Esophagus muscularis mucosa (tissue), 4 donors: ENCODE measurements at places on chromosomes 13 and 19. TPM values are rescaled to one million over a fixed set of nuclear protein-coding genes. Genes with fewer than 3 reads are reported as not detected.
A peak's percentile ranks its signal among the peaks of the same experiment; 100 is the strongest.

DNA sequence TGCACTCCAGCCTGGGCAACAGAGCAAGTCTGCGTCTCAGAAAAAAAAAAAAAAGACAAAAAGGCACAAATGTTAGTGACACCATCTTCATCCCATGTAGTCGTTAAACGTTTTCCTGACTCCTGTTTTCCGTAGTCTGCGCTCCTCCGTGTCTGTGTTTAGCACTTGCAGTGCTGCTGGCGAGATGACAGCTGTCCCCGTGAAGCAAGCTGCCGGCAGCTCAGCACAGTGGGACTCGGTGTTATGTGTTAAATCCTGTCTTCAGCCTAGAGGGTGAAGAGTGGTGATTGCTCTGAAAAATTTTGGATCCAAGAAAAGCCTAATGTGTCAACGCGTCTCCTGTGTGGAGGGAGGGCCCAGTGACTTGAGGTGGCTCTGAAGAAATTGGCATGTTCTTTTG lies 18.4 kb downstream of the UBXN6 start:
- DNase-seq, result no peak
- peaks cover 23% of the 10 kb centered on the region for H3K36me3 ChIP-seq
- H3K27ac ChIP-seq, result no peak overlapping the region
- H3K4me3 ChIP-seq, result no peak overlapping the region

ZNF616 gene
- total RNA-seq, result 4.0 TPM

MYPOP gene
- total RNA-seq, result 3.8 TPM

ZNF66 gene
- total RNA-seq, result 2.6 TPM

DNA sequence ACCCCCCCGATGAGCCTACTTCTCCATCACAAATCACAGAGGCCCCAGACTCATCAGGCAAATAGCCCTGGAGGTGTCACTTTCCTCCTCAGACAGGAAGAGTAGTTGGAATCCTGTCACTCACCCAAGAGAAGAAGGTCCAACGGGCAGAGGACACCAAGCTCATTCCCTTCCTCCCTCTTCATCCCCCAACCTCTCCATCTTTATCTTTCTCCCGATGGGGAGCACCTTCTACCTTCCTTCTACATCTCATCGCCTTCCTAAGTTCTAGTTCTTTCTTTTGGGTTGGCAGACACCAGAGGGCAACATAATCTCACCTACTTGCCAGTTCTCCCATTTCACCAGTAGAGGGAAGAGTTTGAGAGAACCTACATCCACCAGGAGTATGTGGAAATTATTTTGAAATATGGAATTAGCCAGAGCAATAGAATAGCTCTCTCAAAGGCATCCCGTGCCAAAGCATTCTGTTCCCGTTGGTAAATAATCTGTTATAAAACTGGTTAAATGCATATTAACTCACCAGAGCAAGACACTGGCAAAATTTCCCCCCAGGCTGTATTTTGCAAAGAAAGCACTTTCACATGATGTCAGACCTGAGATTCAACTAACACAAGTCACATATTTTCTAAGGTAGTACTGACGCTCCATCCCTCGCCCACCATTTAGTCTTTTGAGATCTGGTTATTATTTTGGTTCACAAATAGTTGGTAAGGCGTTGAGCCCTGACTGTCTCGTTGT lies 55.0 kb downstream of the ZIC5 start:
- H3K27me3 ChIP-seq, result peaks cover 47% of the 10 kb centered on the region
- H3K4me1 ChIP-seq, result no peaks in the 10 kb centered on the region
- DNase-seq, result no peak

DNA sequence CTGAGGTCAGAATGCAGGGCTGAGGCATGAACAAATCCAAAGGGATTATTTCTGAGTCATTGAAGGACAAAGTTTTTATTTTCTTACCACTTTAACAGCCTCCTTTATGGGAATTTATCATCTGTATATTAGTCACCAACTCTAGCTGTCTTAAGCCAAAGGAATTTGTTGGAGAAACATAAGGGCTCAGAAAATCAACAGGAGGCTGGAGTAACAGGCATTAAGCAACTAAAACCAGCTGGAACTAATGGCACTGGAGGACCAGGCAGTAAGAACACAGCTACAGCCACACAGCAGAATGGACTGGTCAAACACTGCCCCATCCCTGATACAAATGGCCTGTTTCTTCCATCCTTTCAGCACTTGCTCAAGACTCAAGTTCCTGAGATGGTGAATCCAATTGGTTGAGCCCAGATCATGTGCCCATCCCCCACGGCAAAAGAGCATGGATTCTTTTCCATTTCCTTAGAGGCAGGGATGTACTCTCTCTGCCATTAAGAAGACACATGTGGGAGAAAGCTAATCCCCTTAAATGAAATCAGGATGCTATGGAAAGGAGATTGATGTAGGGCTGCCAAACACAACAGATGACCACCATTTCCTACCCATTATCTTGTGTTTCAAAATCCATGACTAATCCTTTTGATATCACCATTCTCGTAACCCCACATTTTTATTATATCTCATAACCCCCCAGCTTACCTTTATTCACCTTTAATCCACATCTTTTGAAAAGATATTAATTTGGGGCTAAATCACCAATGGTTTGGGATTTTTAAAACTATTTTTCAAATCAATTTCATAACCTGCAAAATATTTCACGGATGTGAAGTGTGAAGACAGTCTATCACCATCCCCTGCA lies 157.0 kb upstream of the FNDC3A start:
- no peaks in the 10 kb centered on the region for H3K4me1 ChIP-seq
- no peak overlapping the region for H3K4me3 ChIP-seq
- no peaks in the 10 kb centered on the region for H3K27me3 ChIP-seq
- no peak overlapping the region for H3K27ac ChIP-seq
- DNase-seq, result no peak

IGSF23 gene
- total RNA-seq, result not detected

DNA sequence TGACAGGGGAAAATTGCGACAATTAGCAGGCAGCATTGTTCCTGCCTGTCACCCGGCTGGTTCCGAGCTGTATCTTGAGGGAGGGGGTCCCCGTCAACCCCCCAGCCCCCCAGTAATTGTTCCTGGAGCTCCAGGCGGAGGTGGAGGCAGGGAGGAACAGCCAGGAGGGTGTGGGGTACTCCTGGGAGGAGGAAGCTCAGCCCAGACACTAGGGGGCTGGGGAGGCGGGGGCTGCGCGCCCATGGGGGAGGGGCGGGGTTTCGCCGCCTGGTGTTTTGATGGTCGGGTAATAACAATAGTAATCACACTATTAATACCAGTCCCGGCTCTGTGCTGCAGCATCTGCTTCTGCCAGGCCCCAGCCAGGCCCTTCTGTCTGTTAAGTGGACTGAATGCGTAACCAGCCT lies 8.6 kb downstream of the NPAS1 start:
- H3K4me1 ChIP-seq, result peaks cover 4% of the 10 kb centered on the region
- no peaks in the 10 kb centered on the region for H3K36me3 ChIP-seq
- no peak overlapping the region for H3K27ac ChIP-seq
- H3K4me3 ChIP-seq, result no peak overlapping the region
- H3K27me3 ChIP-seq, result peaks cover 6% of the 10 kb centered on the region

DNA sequence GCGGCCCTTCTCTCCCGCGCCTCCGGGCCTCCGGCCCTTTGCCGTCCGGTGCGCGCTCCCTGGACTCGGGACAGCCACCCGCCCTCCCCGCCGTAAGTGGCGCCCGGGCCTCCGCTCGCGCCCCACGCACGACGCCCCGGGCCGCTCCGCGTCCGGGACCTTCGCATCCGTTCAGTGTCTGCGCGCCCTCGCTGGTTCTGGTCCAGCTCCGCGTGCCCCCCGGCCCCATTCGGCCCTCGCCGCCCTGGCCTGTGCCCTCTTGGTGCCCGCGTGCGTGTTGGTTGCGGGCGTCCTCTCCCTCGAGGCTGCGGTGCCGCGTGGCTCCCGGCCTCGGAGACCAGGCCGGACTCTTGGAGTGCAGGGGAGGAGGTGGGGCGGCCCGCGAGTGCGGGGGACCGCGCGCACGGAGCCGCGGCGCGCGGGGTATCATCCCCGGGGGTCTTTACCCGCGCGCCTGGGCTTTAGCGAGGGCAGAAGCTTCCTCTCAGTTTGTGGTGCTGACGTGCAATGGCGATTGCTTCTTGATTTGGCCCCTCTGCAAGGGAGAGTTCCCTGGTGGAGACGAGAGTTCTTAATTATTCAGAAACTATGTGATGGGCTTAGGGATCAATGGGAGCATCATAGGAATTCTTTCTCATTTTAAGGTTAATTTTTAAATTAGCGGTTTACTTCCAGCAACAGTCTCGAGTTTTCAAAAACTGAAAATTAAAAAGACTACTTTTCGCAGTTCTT lies 757 bp downstream of the WASF3 start:
- peak overlapping the region; percentile 78 for H3K4me3 ChIP-seq
- no peak for DNase-seq

CSNK1G2 gene
- total RNA-seq, result 34.1 TPM

GRCh38 chr13:95535243-95535642 lies 17.3 kb upstream of the CLDN10 start:
- no peak overlapping the region for H3K27ac ChIP-seq
- no peaks in the 10 kb centered on the region for H3K27me3 ChIP-seq
- H3K4me1 ChIP-seq, result no peaks in the 10 kb centered on the region
- no peak for DNase-seq
- H3K36me3 ChIP-seq, result no peaks in the 10 kb centered on the region

GRCh38 chr19:29620931-29621351 lies 14.9 kb downstream of the POP4 start:
- H3K4me3 ChIP-seq, result no peak overlapping the region
- no peak overlapping the region for H3K27ac ChIP-seq
- no peaks in the 10 kb centered on the region for H3K27me3 ChIP-seq
- peaks cover 12% of the 10 kb centered on the region for H3K36me3 ChIP-seq
- H3K4me1 ChIP-seq, result no peaks in the 10 kb centered on the region

- H3K27ac ChIP-seq, result peak overlapping the region; percentile 53
- H3K4me1 ChIP-seq, result peaks cover 8% of the 10 kb centered on the region
- no peaks in the 10 kb centered on the region for H3K36me3 ChIP-seq
- no peak for DNase-seq
- no peaks in the 10 kb centered on the region for H3K27me3 ChIP-seq
- H3K4me3 ChIP-seq, result no peak overlapping the region
These were observed 19.4 kb downstream of the TSHZ3 start for GRCh38 chr19:31329819-31330218.

CYP4F2 gene
- total RNA-seq, result not detected

GRCh38 chr13:111846391-111847159 lies 220.4 kb upstream of the SOX1 start:
- no peaks in the 10 kb centered on the region for H3K36me3 ChIP-seq
- H3K27me3 ChIP-seq, result no peaks in the 10 kb centered on the region
- peak; percentile 86 for DNase-seq
- H3K27ac ChIP-seq, result no peak overlapping the region
- no peak overlapping the region for H3K4me3 ChIP-seq

DNA sequence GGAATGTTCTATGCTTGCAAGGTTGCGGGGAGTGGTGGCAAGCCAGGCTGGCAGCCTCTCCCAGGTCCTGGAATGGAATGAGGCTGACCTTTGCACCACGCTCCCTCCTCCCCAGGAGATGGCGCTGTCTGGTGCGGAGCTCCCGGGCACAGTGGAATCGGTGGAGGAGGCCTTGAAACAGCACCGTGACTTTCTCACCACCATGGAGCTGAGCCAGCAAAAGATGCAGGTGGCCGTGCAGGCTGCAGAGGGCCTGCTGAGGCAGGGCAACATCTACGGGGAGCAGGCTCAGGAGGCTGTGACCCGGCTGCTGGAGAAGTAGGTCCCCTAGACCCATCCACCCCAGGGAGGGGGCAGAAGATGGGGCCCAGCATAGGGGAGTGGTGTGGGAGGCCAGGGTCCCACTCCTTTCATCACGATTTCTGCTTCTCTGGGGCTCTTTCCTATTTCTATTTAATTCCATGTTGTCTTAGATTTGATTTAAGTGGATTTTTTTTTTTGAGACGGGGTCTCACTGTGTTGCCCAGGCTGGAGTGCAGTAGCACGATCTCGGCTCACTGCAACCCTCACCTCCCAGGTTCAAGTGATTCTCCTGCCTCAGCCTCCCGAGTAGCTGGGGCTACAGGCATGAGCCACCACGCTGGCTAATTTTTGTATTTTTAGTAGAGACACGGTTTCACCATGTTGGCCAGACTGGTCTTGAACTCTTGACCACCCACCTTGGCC lies 53.2 kb upstream of the SHKBP1 start:
- H3K27me3 ChIP-seq, result no peaks in the 10 kb centered on the region
- H3K36me3 ChIP-seq, result no peaks in the 10 kb centered on the region
- no peak overlapping the region for H3K4me3 ChIP-seq
- no peak for DNase-seq
- H3K4me1 ChIP-seq, result peaks cover 7% of the 10 kb centered on the region

- no peak for DNase-seq
- no peak overlapping the region for H3K27ac ChIP-seq
- no peak overlapping the region for H3K4me3 ChIP-seq
- H3K4me1 ChIP-seq, result no peaks in the 10 kb centered on the region
- no peaks in the 10 kb centered on the region for H3K27me3 ChIP-seq
These were observed 20.7 kb upstream of the HMGB1 start for GRCh38 chr13:30486230-30487074.

- H3K36me3 ChIP-seq, result no peaks in the 10 kb centered on the region
- no peaks in the 10 kb centered on the region for H3K27me3 ChIP-seq
- H3K4me3 ChIP-seq, result peak within 1 kb of the TSS; percentile 65
- peak; percentile 99 for DNase-seq
- H3K4me1 ChIP-seq, result peaks cover 27% of the 10 kb centered on the region
These were observed at the start of gene ZNF763 for GRCh38 chr19:11964858-11965645. ZNF763 (plus strand) TSS chr19:11965040; CDS start chr19:11965209, 169 bp downstream.
